ENCODE measurements at places on chromosomes 12 and 14.

GRCh38 chr14:67645414-67645813, 25.7 kb downstream of the ARG2 start:
- DNase-seq = no peak

DNA sequence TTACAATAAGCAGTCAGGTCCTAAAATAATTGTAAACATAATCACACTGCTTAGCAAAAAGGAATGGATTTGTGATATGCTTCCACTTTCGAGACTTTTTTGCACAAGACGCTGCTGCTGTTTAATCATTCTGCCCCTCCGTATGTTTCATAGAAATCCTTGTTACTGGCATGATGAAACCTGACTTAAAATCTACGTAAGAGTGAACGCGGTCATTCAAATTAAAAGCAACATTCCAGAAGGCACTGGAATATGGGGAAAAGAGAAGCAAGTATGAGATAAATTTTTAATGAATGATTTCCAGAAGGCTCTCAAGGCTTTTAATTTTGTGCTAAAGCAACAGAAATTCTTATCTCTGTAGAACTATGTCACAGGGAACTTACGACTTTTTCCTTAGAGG, 1.1 kb downstream of the CNIH1 start:
- DNase-seq = no peak

DNA sequence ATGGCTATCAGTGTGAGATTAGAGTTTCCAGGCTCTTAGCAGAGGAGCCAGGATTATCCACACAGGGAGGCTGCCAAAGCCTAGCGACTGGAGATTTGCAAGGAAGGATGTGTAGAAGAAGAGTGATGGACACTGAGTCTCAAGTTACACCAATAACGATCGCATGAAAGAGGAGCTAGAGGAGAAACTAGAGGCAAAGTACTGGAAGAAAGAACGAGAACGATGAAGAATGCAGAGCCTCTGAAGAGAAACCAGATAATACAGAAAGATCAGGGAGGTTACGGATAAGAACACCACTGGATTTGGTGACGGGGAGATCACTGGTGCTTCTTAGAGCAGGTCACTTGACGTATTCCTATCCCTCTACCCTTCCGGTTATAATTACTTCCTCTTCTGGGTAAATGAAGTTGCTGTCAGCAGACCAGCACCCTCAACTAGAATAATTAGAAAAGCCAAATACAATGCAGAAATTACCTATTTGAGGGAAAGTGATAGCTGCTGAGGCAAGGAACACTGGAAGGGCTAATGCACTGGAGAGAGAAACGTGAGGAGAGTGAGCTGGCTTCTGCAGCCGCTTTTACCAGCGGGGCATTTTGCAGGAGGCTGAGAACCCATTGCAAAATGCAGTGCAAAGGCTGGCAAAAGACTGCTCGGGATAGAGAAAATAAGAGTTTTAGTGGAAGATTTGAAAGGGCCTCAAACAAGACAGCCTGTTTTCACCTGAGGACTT, 93.1 kb upstream of the HIF1A start:
- DNase-seq = no peak

DNA sequence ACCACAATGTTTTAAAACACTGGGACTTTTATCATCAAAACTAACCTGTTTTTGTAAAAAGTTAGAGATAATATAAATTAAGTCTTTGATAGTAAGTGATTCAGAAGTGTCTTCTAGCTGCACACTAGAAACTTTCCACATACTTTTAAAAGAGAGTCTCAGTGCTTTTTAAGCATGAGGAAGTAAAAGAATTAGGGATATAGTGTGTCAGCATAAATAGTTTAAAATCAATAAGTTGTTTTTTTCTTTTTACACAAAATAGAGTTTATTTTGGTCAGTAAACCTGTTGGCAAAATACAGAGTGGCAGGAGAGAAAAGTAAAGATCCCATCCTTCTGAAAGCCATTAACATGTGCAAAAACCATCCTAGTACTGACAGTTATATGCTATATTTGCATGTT, 1.7 kb downstream of the DNM1L start:
- no peak for DNase-seq

DNA sequence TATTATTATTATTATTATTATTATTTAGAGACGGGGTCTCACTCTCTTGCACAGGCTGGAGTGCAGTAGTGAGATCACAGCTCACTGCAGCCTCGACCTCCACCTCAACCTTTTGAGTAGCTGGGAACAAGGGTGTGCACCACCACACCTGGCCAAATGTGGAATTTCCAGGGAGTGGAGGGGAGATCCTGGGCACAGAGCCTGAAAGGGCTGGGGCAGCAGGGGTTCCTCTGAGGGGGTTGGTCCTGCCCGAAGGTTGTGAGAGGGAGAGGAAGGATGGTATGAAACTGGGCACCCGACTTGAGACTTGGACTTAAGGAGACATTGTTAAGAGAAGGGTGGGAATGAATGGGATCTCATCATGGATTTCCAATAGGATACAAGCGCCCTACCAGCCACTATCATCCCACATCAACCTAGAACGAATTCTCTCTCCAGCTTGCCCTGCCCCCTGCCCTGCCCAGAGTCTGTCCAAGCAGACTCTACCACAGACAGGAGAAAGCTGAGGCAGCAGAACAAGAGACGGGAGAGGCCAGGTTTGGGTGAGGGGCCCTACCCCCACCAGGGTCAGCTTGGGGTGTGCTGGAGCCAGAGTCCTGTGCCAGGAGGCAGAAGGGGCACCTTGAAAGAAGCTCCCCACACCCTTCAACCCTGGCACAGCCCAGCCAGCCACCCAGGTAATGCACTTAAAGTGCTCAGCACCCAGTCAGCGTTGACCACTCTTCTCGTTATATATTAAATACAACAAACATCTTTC, 2.4 kb upstream of the DYNC1H1 start:
- no peak for DNase-seq

Data from GM19239 (cell line).